ENCODE measurements at places on chromosomes 2 and 18.

DNA sequence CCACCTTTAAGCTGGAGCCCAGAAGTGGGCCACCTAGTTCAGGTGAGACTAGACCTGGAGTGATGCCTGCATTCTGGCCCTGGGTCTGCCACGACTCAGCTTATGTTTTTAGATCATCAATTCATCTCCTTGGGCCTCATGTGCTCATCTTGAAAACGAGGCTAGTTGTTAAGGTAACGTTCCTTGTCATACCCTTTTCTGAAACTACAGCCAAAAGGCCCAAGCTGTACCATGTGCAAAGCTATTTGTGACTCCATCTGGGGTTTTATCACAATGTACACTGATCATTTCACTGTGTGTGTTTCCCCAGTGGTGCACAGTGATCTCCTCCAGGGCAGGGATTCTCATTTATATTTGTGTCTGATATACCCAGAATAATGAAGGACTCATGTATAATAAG, 138.4 kb upstream of the COPS8 start:
- no peak for DNase-seq

- DNase-seq = no peak
These were observed 639 bp downstream of the EPB41L3 start for GRCh38 chr18:5543036-5543680.

- no peak for DNase-seq
These were observed 517.6 kb downstream of the TXNL1 start for GRCh38 chr18:56120782-56121181.

- DNase-seq = no peak
These were observed 181.7 kb downstream of the ANAPC1 start for GRCh38 chr2:111702119-111702803.

DNA sequence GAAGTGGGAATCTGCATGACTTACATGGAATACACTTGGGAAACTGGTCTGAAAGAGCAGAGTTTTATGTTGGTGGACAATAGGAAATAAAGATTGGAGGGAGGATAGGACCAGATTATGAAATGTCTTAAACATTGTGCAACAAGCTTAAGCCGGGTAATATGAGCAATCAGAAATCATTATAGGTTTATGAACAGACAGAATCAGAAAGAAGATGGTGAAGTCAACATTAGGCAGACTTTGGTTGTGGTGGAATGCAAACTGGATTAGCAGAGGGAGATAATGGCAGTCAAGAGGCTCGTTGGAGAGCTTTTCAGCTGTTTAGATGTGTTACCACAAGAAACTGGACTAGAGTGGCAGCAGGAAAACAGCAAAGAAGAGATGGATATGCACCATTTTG, 43.5 kb downstream of the CRIM1 start:
- DNase-seq = no peak

DNA sequence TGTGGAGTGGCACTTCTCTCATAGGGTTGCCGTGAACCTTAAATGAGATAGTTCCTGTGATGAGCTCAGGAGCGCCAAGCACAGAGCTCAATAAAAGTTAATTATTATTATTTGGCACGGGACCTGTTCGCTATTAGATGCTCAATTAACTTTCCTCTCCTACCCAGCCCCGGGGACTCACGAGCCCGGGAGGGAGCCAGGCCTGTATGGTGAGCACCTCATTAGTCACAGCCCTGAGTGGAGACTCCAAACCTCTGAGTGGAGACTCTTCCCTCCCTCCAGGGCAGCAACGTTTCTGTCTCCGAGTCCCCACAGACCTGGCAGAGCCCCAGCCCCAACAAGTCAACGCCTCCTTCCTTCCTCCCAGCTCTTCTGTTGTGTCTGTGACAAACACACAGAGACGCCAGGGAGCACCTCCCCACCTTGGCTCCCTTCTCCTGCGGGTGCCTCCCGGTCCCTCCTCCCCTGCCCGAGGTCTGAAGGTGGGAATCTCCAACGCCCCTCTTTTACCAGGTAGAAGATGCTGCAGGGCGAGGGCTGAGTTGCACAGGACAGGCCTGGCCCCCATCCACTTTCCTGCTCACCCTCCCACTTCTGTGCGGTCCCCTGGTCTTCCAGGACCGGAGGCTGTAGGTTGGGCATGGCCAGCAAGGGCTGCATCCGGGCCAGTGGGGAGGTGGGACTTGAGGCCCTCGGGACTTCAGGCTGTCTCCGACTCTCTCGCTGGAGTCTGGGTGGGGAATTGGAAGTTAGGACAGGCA, 52.7 kb upstream of the ODC1 start:
- DNase-seq = no peak

- no peak for DNase-seq
These were observed 40.1 kb upstream of the CCDC88A start for GRCh38 chr2:55459714-55460274.

DNA sequence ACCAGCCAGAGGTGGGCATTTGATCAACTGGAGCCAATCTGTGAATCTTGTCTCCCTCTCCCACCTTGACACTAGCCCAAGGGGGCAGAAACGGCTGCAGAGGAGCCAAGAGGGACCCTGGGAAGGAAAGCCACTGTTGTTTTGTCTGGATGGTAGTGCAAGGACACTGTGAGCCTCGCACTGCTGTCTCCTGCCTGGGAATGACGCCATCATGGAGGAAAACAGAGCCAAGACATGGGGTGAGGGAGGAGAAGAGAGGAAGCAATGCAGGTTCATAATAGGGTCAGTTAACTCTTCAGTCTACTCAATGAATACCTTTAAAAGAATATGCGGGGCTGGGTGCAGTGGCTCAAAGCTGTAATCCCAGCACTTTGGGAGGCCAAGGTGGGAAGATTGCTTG, 231.1 kb upstream of the AGAP1 start:
- DNase-seq = no peak

DNA sequence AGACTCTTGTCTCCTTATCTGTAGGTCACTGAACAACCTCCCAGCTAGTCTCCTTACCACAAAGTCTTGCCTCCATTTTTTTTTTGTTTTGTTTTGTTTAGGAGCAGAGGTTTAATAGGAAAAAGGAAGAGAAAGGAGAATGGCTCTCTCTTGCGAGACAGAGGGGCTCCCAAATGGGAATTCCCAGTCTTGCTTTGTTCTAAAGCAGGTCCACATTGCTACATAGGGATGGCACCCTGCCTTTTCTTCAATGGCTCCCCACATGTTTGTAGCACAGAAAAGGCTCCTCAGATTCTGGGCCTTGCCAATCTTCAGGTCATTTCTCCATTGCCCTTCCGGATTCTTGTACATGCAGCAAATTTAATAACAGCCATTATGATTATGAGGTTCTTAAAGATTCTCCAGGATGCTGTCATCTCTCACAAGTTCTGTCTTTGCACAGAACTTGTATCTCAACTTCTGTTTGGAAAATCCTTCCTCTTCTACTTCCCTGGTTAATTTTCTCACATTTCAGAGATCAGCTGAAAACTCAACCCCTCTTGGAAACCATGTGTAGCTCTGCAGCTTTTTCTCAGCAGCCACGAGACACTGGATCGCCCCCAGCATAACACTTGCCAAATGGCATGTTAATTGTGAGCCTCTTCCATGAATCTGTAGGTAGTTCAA, 23.6 kb downstream of the IL1F10 start:
- DNase-seq = no peak

- DNase-seq = no peak
These were observed 35.2 kb downstream of the ASB1 start for GRCh38 chr2:238461916-238462315.

Data from prostate gland (tissue), 2 donors.